ENCODE measurements at places on chromosomes 2 and 18. TPM values are rescaled to one million over a fixed set of nuclear protein-coding genes. Genes with fewer than 3 reads are reported as not detected.

Gene USP14
- polyA plus RNA-seq = 39.7 TPM

Gene GAREM2
- polyA plus RNA-seq = 2.8 TPM

Gene UGT1A8
- not detected for polyA plus RNA-seq

Gene PDE1A
- 4.3 TPM for polyA plus RNA-seq

Gene PDCL3
- 19.2 TPM for polyA plus RNA-seq

Gene RAPGEF4
- polyA plus RNA-seq = 0.63 TPM

Gene OTOS
- polyA plus RNA-seq = not detected

Gene ERMN
- polyA plus RNA-seq = not detected

Gene SERPINB4
- not detected for polyA plus RNA-seq

Gene SLC35F6
- polyA plus RNA-seq = 31.4 TPM

Gene SCYGR7
- polyA plus RNA-seq = not detected

All from AG04450 (cell line).